Thyroid gland (tissue), 4 donors: ENCODE measurements at places on chromosomes 1 and 21. TPM values are rescaled to one million over a fixed set of nuclear protein-coding genes. Genes with fewer than 3 reads are reported as not detected.

DNA sequence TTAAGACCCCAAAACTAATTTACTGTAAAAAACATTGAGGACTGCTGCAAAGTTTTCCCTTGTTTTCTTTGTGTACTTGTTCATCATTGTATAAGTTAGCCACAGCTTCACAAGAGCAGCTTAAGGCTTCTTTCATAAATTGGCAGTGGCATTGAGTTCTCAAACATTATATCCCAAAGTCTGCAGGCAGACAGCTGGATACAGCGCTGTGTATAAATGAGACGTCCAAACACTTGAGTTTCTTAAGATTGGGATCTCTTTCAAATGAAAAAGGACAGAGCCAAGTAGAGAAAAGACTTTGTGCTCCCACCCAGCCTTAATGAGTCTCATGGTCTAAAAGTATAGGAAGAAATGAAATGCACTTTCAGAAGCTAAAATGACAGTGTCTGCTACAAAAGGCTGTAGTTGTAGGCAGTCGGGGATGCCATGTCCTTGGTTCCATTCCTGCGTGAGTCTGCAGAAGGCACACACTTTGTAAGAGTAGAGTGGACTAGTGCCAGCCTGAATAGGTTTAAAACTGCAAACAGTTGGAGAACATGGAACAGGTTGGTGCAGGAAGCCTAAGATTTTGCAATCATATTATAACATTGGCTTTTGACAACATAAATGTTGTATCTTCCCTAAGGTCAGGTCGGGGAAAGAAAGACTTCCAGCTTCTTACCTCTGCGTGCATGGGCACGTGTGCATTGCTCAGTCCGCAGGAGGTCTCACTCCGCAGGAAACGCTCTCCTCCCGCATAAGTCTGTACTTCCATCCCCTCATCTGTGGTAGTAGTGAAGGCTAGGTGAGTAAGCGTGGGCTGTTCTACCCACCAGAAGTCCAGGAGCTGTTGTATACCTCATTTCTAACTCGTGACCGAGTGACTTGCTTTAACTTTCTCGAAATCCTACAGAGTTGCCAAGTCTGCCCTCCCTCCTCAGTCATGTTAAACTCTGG lies 94.4 kb downstream of the CD247 start:
- no peaks in the 10 kb centered on the region for H3K4me1 ChIP-seq
- no peak overlapping the region for H3K4me3 ChIP-seq
- H3K27me3 ChIP-seq = no peaks in the 10 kb centered on the region
- H3K36me3 ChIP-seq = no peaks in the 10 kb centered on the region
- DNase-seq = no peak

DNA sequence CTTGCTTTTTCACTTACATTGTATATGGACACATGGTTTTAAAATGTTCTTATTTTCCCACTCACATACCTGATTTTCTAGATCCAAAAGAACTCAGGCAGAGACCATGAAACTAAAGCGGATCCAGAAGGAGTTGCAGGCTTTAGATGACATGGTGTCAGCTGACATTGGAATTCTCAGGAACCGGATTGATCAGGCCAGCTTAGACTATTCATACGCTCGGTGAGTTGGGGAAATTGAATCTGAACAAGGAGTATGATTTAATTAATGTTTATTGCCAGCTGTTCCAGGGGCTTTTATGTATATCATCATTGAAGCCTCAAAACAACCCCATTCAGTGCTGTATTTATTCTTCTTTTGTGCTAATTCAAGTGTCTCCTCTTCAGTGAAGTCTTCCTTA lies 12.7 kb downstream of the GORAB start:
- no peak overlapping the region for H3K27ac ChIP-seq
- H3K27me3 ChIP-seq = no peaks in the 10 kb centered on the region
- no peaks in the 10 kb centered on the region for H3K4me1 ChIP-seq
- H3K36me3 ChIP-seq = peaks cover 56% of the 10 kb centered on the region

GRCh38 chr1:77833521-77834100 lies 54.2 kb downstream of the MIGA1 start:
- no peaks in the 10 kb centered on the region for H3K27me3 ChIP-seq
- no peak for DNase-seq
- peak overlapping the region; percentile 99 for H3K27ac ChIP-seq
- no peak overlapping the region for H3K4me3 ChIP-seq
- no peaks in the 10 kb centered on the region for H3K36me3 ChIP-seq
- H3K4me1 ChIP-seq = peaks cover 56% of the 10 kb centered on the region

GRCh38 chr1:107477233-107477632 lies 336.4 kb downstream of the NTNG1 start:
- H3K27me3 ChIP-seq = no peaks in the 10 kb centered on the region
- DNase-seq = no peak
- no peak overlapping the region for H3K27ac ChIP-seq
- no peaks in the 10 kb centered on the region for H3K4me1 ChIP-seq
- no peaks in the 10 kb centered on the region for H3K36me3 ChIP-seq
- H3K4me3 ChIP-seq = no peak overlapping the region

GRCh38 chr1:44694863-44695478 lies 20.5 kb downstream of the ARMH1 start:
- H3K36me3 ChIP-seq = no peaks in the 10 kb centered on the region
- no peak overlapping the region for H3K27ac ChIP-seq
- no peaks in the 10 kb centered on the region for H3K4me1 ChIP-seq
- no peak overlapping the region for H3K4me3 ChIP-seq

DNA sequence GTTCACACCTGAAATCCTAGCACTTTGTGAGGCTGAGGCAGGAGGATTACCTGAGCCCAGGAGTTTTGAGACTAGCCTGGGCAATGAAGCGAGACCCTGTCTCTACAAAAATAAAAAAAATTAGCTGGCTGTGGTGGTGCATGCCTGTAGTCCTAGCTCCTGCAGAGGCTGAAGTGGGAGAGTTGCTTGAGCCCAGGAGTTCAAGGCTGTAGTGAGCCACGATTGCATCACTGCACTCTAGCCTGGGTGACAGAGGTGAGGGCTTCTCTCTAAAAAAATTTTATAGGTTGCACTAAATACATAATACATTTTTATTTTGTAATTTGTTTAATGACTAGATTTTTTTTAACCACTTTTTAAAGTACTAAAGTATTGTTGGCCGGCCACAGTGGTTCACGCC lies 6.1 kb downstream of the PARK7 start:
- peaks cover 55% of the 10 kb centered on the region for H3K36me3 ChIP-seq
- H3K27ac ChIP-seq = no peak overlapping the region
- no peak for DNase-seq
- no peaks in the 10 kb centered on the region for H3K27me3 ChIP-seq

DNA sequence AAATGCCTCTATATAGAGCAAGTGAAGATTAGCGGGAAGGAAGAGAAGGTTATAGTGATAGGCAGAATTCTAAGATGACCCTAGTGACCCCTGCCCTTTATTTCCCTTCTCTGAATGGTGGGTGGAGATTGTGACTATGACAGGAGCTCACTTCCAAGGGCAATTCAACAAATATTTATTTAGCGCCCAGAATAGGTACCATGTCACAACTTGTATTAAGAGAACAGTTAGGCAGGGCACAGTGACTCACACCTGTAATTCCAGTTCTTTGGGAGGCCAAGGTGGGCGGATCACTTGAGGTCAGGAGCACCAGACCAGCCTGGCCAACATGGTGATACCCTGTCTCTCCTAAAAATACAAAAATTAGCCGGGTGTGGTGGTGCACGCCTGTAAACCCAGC lies 236.0 kb upstream of the POGK start:
- H3K4me3 ChIP-seq = no peak overlapping the region
- no peak overlapping the region for H3K27ac ChIP-seq
- no peaks in the 10 kb centered on the region for H3K27me3 ChIP-seq
- no peaks in the 10 kb centered on the region for H3K4me1 ChIP-seq

DNA sequence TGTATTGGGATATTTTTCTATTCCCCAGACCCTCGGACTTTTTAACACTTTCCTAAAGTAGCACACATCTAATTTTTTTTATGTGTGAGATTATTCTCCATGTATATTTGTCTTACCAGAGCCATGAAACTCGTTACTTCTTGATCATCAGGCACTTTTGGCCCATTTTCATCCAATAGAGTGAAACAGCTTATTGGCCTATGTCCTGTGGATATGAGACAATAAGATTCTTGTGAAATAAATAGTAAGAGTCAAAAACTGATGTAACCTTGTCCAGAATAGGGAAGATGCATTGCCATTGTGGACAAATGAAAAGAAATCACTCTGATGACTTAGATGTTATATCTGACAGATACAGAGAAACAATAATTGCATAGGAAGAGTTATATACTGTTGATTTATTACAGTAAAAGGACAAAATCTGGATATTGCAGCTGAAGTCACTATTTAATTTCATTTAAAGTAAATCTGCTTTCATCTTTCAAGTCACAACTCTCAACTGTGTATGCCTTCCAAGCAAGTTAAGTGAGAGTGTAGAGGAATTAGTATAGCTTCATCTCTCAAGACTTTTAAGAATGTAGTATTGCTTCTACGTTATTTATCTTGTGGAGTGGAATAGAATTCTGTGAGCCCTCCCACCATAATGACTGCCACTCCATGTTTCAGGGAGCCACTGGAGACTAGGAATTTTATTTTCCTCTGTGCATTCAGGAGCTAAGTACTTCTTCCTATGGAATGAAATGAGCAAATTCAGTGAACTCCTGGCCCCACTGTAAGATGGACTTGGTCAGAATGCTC lies 86.9 kb downstream of the ADAMTS1 start:
- no peaks in the 10 kb centered on the region for H3K4me1 ChIP-seq
- no peak overlapping the region for H3K27ac ChIP-seq
- H3K4me3 ChIP-seq = no peak overlapping the region
- H3K27me3 ChIP-seq = no peaks in the 10 kb centered on the region
- H3K36me3 ChIP-seq = no peaks in the 10 kb centered on the region

GRCh38 chr1:199868777-199869176 lies 158.7 kb upstream of the NR5A2 start:
- DNase-seq = no peak
- no peaks in the 10 kb centered on the region for H3K36me3 ChIP-seq
- no peaks in the 10 kb centered on the region for H3K27me3 ChIP-seq
- H3K4me3 ChIP-seq = no peak overlapping the region

- no peak overlapping the region for H3K4me3 ChIP-seq
- no peaks in the 10 kb centered on the region for H3K27me3 ChIP-seq
- no peak overlapping the region for H3K27ac ChIP-seq
- H3K4me1 ChIP-seq = peaks cover 4% of the 10 kb centered on the region
- H3K36me3 ChIP-seq = no peaks in the 10 kb centered on the region
Measured at GRCh38 chr1:205258719-205259118, 31.0 kb downstream of the TMCC2 start.

GRCh38 chr1:153250166-153250565 lies 9.3 kb upstream of the LORICRIN start:
- H3K4me1 ChIP-seq = no peaks in the 10 kb centered on the region
- H3K36me3 ChIP-seq = no peaks in the 10 kb centered on the region
- no peak overlapping the region for H3K27ac ChIP-seq
- H3K27me3 ChIP-seq = no peaks in the 10 kb centered on the region
- H3K4me3 ChIP-seq = no peak overlapping the region

GRCh38 chr1:218967836-218968235 lies 205.8 kb upstream of the LYPLAL1 start:
- H3K27me3 ChIP-seq = no peaks in the 10 kb centered on the region
- H3K4me3 ChIP-seq = no peak overlapping the region
- H3K27ac ChIP-seq = no peak overlapping the region
- DNase-seq = no peak
- no peaks in the 10 kb centered on the region for H3K4me1 ChIP-seq
- no peaks in the 10 kb centered on the region for H3K36me3 ChIP-seq

DNA sequence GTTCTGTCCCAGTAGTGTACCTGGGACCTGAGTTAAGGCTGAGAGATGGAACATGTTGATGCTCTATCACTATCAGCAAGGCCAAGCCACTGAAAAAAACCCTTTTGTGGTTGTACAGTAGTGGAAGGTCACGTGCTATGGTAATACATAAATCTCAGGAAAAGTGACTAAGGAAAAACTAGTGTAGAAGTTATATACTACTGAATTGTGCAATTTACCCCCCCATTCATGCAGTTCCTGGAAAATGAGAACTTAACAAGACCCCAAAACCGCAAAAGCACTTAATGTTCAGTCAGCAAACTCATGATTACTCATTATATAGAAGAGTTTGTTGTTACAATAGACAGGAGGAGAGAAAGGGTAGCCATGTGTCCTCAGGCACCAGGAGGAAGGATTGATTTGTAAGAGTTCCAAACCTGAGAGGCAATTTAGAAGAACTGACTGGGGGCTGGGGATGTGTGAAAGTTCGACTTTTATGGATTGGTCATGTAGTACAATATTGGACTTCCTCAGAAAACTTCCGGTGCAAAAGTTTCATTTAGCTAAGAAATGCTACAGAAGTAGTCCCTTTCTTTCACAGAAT lies 91.6 kb downstream of the RGL1 start:
- no peak overlapping the region for H3K4me3 ChIP-seq
- H3K27me3 ChIP-seq = no peaks in the 10 kb centered on the region
- H3K4me1 ChIP-seq = no peaks in the 10 kb centered on the region
- H3K36me3 ChIP-seq = no peaks in the 10 kb centered on the region
- no peak overlapping the region for H3K27ac ChIP-seq

DNA sequence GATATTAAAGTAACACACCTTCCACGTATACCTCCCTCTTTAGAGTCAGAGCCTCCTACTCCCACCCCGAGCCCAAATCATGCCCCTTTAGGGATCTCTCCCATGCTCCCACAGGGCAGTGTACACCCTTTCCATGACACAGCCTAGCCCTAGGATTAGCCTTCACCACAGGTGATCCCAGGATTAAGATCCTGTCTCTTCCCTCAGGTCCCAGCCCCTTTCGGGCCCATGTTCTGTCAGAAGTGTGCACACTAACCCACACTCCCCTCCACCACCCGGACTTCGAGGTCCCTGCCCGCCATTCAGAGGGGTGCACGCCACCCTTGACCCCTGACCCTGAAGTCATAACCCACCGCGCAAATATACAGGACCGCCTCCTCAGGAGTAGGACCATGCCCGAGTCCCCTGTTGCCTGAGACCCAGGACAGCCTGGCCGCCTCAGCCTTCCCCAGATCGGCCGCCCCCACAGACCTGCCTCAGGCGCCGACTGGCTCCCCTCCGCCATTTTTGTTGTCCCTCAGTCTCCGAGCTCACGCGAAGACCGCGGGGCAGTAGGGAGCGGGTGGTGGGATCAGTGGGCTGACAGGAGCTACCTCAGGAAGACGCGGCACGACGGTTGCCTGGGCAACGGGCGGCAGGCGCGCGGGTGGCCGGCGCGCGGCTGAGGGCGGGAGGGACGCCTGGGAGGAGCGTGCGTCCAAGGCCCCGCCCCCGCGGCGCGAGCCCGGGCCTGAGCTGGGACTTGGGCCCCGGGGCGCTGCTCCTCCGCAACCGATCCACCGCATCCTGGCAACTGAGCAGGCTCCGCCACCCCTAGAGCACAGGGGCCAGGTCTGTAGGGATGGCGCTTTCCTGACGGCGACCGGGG lies at the start of gene AGBL4:
Gene AGBL4, minus strand, starts transcription at position 663 of the 868 bp plus-strand sequence.
- H3K4me3 ChIP-seq = peak within 1 kb of the TSS; percentile 52
- peak within 1 kb of the TSS; percentile 27 for H3K27ac ChIP-seq
- H3K4me1 ChIP-seq = no peaks in the 10 kb centered on the region
- H3K36me3 ChIP-seq = no peaks in the 10 kb centered on the region
- DNase-seq = peak; percentile 74

The HPDL gene
- 1.5 TPM for total RNA-seq

The SSX2IP gene
- 11.4 TPM for total RNA-seq

The LRRC8D gene
- 46.7 TPM for total RNA-seq
